ENCODE measurements at places on chromosomes 5 and 9.

GRCh38 chr9:79896390-79896980 lies 324.7 kb downstream of the TLE4 start:
- DNase-seq, result no peak

DNA sequence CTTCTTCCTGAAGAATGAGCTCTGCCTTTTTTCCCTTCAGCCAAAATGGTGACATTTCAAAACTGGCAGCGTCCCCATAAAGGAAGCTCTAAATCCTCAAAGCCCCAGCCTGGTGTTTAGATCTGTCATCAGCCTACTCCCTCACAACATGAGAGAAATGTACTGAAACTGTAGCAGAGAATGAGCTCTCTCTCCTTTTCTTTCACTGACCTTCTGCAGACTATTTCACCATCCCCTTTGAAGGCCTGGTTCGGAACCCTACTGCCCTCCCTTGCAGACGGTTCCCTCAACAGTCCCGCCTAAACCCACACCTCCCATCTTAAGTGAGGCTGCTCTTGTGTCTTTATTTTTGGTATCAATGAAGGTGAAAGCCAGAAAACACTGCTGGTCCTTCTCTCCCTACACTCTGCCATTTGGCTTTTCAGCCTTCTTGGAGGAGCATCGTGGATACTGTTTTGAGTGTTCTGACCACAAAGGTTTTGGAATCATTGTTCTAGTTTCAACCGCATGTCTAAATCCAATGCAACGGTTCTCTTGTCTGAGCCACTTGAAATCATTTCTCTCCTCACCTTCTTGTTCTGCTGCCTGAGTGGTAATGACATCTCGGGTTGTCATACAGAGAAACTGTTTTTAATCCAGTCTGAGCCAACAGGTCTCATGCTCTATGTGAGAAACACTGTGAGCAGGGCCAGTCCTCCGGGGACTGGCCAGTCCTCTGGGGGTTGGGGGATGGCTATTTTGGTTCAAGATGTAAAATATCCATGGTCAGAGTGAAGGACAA lies 39.0 kb downstream of the ITK start:
- DNase-seq, result peak; percentile 94

DNA sequence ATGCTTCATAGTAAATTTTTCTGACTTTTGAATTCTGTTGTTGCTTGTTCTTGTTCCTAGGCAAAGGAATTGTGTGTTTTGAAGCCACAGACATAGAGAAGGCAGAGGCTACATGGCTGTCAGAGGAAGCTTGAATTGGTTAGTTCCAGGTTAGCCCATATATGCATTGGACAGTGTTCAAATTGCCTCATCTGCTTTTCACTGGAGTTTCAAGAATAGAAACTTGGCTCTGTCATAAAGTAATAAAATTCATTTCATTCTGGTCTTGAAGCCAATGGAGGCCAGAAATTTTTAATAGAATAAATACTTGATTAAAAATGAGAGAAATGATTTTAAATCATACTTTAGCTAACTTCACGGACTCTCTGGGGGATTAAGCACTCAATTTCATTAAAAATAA lies 178.0 kb downstream of the YIPF5 start:
- DNase-seq, result no peak

DNA sequence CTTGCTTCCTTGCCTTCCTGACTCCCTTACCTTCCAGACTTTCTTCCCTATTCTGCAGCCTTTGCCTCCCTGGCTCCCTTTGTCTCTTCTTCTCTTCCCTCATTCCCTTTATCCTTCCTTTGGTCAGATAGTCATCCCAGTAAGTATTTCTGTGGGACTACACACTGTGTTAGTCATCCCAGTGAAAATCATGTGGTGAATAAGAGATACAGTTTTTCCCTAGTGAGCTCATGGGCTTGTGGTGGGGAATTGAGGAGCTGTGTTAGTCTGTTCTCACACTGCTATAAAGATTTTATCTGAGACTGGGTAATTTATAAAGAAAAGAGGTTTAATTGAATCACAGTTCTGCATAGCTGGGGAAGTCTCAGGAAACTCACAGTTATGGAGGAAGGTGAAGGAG lies 109.8 kb upstream of the EDIL3 start:
- DNase-seq, result no peak

DNA sequence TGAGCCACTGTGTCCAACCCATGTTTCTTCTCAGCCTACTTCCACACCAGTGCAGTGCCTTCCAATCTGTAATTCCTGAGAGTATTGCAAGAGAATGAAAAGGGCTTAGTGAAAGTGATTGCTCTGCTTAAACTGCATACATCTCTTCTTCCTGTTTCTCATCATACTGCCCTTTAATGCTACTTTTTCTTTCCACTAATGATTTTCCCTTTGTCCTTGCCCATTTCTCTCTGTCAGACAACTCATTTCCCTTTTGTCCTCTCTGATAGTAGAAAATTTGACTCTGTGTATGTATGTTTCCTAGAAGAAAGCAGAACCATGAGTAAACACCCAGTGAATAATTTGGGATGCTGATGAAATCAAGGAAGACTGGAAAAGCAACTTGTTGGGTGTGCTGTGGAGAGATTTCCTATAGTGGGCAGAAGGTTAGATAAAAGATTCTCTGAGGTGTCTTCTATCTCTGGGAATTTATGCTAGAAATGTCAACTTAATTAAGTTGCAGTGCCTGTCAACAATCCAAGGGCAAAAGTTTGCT lies 102.2 kb upstream of the CHD1 start:
- no peak for DNase-seq

- DNase-seq, result no peak
Measured at GRCh38 chr5:160075073-160075472, 44.2 kb downstream of the PWWP2A start.

DNA sequence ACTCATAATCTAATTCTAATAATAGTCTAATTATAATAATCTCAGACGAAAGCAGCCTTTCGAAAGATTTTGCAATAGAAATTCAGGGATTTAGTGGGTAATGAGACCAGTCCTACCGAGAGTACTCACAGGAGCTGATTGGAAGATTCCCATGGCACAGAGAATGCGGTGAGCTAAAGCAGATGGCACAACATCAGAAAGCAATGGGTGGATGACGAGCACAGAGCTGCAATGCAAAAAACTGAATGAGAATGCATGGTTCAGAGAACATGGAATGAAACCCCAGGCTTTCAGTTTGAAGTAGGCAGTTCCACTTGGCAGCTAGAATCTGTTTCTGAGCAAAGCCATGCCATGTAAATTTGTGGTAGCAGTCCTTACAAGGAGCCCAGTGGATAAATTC lies 78.2 kb upstream of the SPINK5 start:
- no peak for DNase-seq

DNA sequence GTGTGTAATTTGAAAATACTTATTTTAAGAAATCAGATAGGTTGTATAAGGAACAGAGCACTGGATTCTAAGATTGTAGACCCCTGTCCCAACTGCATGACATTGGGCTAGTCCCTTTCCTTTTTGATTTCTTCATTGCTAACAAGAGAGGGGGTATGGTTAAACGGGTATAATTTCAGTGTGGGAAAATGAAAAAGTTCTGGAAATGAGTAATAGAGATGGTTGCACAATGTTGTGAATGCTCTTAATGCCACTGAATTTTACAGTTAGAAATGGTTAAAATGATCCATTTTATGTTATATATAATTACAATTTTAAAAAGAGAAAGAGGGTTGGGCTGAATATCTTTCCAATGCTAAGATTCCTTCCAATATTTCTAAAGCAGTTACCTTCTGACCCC lies 103.3 kb upstream of the LHFPL2 start:
- DNase-seq, result no peak

DNA sequence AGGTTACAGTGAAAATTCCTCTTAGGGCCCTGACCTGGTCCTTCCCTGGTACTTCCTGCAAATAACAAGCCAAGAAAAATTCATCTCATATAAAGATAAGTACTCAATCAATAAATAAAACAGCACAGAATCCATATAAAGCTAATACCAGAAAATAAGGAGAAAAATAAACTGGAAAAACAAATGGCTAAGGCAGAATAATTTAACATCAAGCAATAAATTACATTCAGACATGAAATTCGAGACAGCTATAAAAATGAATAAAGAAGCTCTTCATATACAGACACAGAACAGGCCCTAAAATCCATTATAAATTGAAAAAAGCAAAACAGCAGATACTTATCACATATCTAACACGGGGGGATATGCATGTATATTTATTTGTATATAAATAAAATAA lies 99.2 kb downstream of the DTWD2 start:
- DNase-seq, result no peak

GRCh38 chr9:5263351-5264218 lies 32.4 kb downstream of the INSL4 start:
- DNase-seq, result peak; percentile 8

- peak; percentile 68 for DNase-seq
Measured at GRCh38 chr9:18442629-18443491, 31.1 kb upstream of the ADAMTSL1 start.

DNA sequence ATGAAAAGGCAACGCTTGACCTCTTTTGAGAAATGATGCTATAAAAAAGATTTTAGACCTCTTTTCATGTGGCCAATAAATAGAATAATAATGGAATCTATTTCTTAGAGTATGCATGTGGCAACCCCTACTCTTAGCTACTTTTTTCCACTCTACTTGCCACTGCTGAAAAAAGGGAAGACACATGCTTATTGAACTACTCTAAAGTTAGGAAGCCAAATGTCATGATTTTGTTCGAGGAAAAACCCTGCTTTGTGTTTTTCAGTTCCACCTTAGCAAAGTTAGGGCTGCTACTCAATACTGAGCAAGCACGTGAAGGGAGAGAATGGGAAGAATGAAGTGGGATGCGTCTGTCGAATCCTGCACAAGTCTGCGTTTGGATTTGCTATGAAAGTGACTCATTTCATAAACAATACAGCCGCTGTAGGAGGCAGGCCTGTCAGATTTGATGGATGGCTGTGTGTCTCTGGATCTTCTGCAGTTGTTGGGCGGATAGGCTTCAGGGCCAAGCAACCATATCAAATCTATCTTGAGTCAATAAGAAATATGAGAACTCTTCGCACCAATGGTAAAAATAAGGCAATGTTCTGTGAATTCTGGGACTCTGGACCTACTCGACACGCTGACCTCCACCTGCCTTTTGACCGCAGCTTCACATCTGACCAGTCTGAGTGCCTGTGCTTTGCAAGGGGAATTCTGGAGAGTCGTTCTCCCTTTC lies 333.6 kb downstream of the PIK3R1 start:
- DNase-seq, result no peak

DNA sequence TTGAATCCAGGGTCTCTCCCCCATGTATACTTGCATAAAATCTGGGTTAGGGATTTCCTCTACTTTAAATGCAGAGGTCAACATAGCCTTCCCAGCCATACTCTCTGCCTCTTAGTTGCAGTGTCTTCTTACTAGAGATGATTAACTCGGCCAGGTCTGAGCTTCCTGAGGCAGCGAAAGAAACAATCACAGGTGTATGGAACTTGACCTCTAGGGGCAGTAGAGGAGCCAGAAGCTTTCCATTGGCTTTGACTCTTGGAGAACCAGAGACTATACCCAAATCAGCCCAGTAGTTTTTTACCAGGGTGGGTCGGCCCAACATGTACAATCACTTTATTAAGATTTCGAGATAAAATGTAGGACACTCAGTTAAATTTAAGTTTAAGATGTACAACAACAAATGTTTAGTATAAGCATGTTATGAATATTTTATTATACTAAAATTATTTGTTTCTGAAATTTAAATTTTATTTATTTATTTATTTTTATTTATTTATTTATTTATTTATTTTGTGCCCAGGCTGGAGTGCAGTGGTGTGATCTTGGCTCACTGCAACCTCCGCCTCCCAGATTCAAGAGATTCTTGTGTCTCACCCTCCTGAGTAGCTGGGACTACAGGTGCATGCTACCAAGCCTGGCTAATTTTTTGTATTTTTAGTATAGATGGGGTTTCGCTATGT lies 48.0 kb upstream of the DMRT3 start:
- DNase-seq, result peak; percentile 28

GRCh38 chr9:82192211-82192610 lies 203.6 kb downstream of the SPATA31D1 start:
- DNase-seq, result no peak

DNA sequence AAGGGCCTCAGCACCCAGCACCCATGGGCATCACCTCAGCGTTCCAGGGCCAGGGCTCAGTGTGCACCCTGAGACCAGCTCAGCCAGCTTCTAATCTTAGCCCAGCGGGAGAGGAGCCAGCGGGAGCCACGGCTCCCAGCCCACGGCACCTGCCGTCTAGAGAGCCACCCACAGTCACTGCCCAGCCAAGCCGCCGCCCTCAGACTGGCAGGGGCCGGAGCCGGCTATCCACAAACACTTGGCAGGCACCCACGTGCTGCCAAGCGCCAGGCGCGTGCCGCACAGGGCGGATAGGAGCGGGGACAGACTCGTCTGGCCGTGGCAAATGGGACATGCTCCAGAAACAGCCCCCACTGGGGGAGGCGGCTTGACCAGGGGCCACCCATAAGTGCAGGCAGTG lies 18.6 kb downstream of the BRD3 start:
- DNase-seq, result no peak

DNA sequence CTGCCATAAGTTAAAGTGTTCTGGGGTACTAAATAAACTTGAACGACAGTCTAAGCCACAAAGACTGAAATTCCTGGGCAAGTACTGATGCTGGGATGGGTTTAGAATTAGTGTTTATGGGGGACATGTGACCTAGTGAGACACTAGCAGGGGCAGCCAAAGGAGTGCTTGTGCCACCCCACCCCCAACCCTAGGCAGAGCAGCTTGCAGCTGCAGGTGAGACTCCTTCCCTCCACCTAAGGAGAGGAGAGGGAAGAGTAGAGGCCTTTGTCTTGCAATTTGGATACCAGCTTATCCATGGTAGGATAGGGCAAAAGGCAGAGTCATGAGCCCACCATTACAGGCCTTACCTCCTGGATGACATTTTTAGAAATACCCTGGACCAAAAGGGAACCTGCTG lies 28.7 kb upstream of the PDE4D start:
- no peak for DNase-seq

DNA sequence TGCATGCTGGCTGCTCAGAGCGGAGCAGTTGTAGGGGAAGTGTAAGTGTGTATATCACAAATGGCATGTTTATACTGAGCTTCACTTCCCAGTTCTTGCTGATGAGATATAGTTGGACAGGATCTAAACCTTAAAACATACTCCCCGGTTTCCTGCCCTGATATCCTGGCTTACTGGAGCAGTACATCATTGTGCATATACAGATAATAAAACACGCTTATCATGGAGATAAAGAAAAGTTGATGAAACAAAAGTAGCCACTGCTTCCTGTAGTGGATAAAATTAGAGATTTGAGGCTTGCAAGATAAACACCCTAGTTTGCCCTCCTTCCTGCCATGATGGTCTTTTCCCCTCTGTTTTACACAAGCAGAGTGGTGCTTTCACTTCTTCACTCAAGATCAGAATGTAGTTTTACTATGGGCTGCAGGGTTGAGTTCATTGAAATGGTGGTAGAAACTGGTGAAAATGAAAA lies 15.0 kb downstream of the NPR3 start:
- DNase-seq, result no peak

GRCh38 chr9:112048924-112049691 lies 126.0 kb downstream of the SUSD1 start:
- DNase-seq, result no peak

GRCh38 chr5:112657804-112658203 lies 79.9 kb upstream of the APC start:
- no peak for DNase-seq
